ENCODE measurements at places on chromosomes 5 and 9. TPM values are rescaled to one million over a fixed set of nuclear protein-coding genes. Genes with fewer than 3 reads are reported as not detected.

MYO10 gene
- total RNA-seq = 16.2 TPM

RASGEF1C gene
- 1.1 TPM for total RNA-seq

TAF11L4 gene
- not detected for total RNA-seq

OTP gene
- total RNA-seq = not detected

MARCHF11 gene
- total RNA-seq = not detected

MYOT gene
- total RNA-seq = 3.7 TPM

LCN9 gene
- total RNA-seq = not detected

CDX1 gene
- total RNA-seq = 0.29 TPM

INSL4 gene
- not detected for total RNA-seq

PFN3 gene
- total RNA-seq = not detected

FAM81B gene
- not detected for total RNA-seq

GARIN3 gene
- total RNA-seq = not detected

CDC20B gene
- 0.20 TPM for total RNA-seq

CAMK4 gene
- total RNA-seq = 5.0 TPM

ZNF462 gene
- 37.1 TPM for total RNA-seq

GHR gene
- total RNA-seq = 4.4 TPM

GLRA1 gene
- total RNA-seq = not detected

PCBD2 gene
- 11.4 TPM for total RNA-seq

PTGS1 gene
- 24.1 TPM for total RNA-seq

CDKN2AIPNL gene
- 18.0 TPM for total RNA-seq

NME5 gene
- total RNA-seq = 17.0 TPM

CARD9 gene
- total RNA-seq = 8.2 TPM

MSX2 gene
- 2.5 TPM for total RNA-seq

LRRC14B gene
- not detected for total RNA-seq

SLC6A19 gene
- total RNA-seq = 179 TPM

DTWD2 gene
- total RNA-seq = 9.5 TPM

PCDHAC1 gene
- total RNA-seq = 12.2 TPM
